ENCODE measurements at places on chromosomes 1 and 21. TPM values are rescaled to one million over a fixed set of nuclear protein-coding genes. Genes with fewer than 3 reads are reported as not detected.

The TMIGD3 gene
- polyA plus RNA-seq: 2.7 TPM

The PYCR2 gene
- polyA plus RNA-seq: 68.0 TPM

The BTG2 gene
- 23.5 TPM for polyA plus RNA-seq

The CPT2 gene
- 37.4 TPM for polyA plus RNA-seq
